ENCODE measurements at places on chromosomes 7 and 10.

DNA sequence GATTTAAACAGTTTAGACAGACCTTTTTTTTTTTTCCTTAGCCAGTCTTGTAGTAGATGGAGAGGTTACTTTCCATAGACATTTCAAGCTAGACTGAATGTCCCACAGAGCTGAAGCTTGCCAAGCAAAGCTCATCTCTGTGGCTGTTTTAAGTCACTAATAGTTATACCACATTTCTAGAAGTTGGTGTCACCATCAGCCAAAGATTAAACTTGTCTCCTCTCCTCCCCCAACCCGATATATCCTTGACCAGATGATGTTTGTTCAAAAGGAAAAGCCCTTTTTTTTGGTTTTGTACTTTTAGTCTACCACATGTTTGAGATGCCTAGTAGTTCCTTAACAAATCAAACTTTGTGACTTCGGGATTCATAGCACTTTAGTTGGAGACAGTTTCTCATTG lies 66.1 kb downstream of the ADD3 start:
- H3K4me3 ChIP-seq = no peak overlapping the region
- H3K36me3 ChIP-seq = no peaks in the 10 kb centered on the region
- H3K27me3 ChIP-seq = no peaks in the 10 kb centered on the region
- DNase-seq = no peak
- no peak overlapping the region for H3K27ac ChIP-seq

DNA sequence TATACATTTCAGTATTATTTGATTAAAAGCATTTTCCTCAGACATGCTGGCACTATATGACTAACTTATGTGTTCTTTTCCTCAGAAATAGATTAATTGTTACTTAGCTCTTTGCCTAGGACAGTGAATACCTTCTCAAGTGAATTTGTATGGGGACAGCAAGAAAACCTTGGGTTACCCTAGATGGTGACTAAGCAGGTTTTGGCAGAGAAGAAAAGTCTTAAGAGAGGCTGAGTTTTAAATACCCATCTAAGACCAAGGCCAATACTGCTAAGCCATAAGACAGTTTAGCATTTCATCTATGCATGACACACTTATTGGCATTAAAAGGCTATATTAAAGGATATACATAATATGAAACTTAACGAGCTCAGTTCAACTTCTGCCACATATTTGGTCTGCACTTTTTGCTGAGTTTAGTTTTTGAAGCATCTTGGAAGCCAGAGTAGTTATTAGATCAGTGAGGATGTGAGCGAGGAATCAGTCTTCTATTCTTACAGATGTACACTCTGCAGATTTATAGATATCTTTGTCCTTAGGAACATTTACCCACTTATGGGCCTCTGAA lies 54.6 kb upstream of the FAM3C start:
- DNase-seq = no peak
- H3K27ac ChIP-seq = no peak overlapping the region
- H3K4me1 ChIP-seq = no peaks in the 10 kb centered on the region
- H3K36me3 ChIP-seq = no peaks in the 10 kb centered on the region

DNA sequence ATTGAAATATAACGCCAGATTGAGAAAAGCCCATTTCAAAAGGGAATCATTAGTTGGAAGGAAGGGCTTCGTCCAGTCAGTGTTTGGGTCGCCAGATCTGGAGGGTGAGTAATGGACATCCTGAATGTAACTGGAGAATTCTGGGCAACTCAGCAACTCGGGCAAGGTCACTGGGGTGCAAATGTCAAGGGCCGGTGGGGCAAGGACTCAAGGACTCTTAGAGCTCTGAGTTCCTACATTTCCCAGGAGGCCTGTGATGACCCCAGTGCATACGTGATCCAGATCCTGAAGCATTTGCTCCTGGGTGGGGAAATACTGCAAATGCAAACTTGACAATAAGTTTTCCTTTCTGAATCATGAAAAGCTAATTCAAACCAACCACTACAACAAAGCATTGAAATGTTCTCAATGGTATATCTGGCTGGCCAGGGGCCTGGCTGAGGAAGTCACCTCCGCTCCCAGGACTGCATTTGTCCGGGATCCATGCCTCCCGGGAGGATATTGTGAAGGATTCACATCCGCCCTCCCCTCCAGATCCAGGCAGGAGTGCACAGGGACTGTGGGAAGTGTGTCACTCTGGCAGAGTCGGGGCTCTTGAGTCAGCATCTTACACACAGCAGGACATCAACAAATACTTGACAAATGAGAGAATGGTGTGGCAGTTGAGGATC lies 164.0 kb downstream of the FANK1 start:
- no peak overlapping the region for H3K27ac ChIP-seq
- no peaks in the 10 kb centered on the region for H3K36me3 ChIP-seq
- no peaks in the 10 kb centered on the region for H3K4me1 ChIP-seq
- no peaks in the 10 kb centered on the region for H3K27me3 ChIP-seq
- DNase-seq = no peak

GRCh38 chr10:71457908-71458307 lies 61.2 kb downstream of the CDH23 start:
- no peak overlapping the region for H3K27ac ChIP-seq
- H3K27me3 ChIP-seq = no peaks in the 10 kb centered on the region
- H3K4me3 ChIP-seq = no peak overlapping the region
- no peaks in the 10 kb centered on the region for H3K36me3 ChIP-seq
- DNase-seq = no peak
- no peaks in the 10 kb centered on the region for H3K4me1 ChIP-seq

GRCh38 chr10:77863446-77863845 lies 63.1 kb downstream of the DLG5 start:
- peaks cover 36% of the 10 kb centered on the region for H3K4me1 ChIP-seq
- H3K27me3 ChIP-seq = no peaks in the 10 kb centered on the region
- DNase-seq = no peak
- no peaks in the 10 kb centered on the region for H3K36me3 ChIP-seq
- H3K27ac ChIP-seq = no peak overlapping the region
- no peak overlapping the region for H3K4me3 ChIP-seq

DNA sequence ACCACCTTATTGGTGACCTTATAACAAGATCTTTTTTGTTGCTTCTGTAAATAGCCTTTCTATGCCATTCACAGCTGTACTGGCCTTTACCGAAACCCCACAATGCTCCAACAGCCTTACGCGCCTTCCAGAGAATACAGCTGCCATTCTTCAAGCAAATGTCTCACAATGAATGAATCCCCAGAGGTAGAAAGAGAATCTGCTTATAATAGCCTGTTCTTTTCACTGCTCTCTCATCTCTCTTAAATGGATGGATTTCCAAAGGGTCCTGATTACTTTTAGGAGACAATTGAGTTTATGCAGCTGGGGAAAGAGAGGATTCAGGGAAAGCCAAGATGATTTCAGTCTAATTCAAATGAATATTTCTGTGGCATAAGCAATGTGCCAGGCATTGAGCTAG lies 183.1 kb upstream of the PDE1C start:
- H3K27ac ChIP-seq = no peak overlapping the region
- H3K4me3 ChIP-seq = no peak overlapping the region
- no peaks in the 10 kb centered on the region for H3K4me1 ChIP-seq
- DNase-seq = no peak

DNA sequence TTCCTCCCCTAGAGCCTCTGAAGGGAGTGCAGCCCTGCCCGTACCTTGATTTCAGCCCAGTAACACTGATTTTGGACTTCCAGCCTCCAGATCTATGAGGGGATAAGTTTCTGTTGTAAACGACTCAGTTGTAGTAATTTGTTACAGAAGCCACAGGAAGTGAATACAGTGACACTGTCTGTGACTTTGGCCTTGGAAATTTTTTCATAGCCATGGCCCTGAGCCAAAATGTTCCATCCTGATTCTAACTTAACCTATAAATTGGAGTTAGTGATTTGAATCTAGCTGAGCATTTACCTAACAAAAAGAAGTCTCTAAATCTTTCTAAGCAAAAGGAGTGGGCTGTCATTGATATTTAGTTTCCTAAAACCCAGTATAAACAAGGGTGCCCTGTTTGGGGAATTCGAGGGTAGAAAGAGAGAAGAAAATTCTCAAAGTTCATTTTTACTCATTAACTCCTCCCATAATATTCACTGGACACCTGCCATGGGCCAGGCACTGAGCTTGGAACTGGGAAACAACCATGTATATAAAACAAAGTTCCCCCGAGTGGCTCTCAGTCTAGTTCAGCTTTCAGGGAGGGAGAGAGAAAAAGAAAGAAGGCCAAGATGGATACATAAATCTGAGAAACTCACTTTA lies 162.3 kb downstream of the SKIDA1 start:
- peaks cover 30% of the 10 kb centered on the region for H3K4me1 ChIP-seq
- no peaks in the 10 kb centered on the region for H3K27me3 ChIP-seq
- DNase-seq = no peak
- H3K36me3 ChIP-seq = no peaks in the 10 kb centered on the region
- H3K27ac ChIP-seq = peak overlapping the region; percentile 84
- H3K4me3 ChIP-seq = no peak overlapping the region

DNA sequence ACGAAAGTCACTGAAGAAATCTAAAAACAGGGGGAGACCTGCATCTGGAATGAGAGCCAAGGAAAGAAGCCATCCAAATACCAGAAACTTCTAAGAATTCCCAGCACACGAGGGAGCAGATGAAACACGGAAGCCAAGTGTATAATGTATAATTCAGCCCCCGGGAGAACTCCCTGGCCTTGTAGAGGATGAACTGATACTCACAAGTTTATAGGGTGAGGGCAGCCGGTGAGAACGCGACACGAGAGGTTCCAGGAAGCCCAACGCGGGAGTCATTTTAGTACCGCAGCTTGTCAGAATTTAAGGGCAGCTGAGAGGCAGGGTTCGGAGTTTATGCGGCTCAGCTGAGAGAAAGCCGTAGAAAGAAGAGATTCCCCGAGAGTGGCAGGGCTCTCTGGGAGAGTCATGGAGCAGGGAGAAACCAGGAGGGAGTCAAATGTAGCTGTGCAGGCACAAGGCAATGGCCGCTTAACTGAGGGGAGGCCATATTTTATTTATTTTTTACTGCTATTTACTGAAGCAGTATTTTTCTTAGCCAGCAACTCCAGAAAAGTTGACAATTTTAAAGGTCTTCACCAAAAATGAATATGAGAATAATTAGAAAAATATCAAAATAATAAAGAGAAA lies 164.0 kb downstream of the NPSR1 start:
- no peak overlapping the region for H3K27ac ChIP-seq
- no peaks in the 10 kb centered on the region for H3K27me3 ChIP-seq
- H3K36me3 ChIP-seq = no peaks in the 10 kb centered on the region
- no peaks in the 10 kb centered on the region for H3K4me1 ChIP-seq

DNA sequence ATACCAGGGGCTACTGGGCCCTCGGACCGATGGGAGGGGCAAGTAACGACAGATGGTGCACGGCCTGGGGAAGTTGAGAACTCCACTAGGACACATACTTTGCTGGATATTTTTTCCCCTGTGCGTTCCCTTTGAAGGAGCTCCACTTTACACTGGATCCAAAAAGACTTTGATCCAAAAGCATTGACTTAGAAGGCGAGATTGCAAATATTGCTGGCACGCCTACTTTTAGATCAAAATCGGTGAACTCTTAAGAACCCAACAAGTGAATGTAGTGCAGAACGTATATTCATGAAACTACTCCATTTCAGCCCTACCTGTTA lies 436 bp upstream of the SLC25A13 start:
- peaks cover 23% of the 10 kb centered on the region for H3K4me1 ChIP-seq
- H3K27ac ChIP-seq = 0 out of 2 replicates have a peak overlapping the region, but pooled peaks have one; percentile 4
- DNase-seq = no peak
- H3K27me3 ChIP-seq = no peaks in the 10 kb centered on the region

DNA sequence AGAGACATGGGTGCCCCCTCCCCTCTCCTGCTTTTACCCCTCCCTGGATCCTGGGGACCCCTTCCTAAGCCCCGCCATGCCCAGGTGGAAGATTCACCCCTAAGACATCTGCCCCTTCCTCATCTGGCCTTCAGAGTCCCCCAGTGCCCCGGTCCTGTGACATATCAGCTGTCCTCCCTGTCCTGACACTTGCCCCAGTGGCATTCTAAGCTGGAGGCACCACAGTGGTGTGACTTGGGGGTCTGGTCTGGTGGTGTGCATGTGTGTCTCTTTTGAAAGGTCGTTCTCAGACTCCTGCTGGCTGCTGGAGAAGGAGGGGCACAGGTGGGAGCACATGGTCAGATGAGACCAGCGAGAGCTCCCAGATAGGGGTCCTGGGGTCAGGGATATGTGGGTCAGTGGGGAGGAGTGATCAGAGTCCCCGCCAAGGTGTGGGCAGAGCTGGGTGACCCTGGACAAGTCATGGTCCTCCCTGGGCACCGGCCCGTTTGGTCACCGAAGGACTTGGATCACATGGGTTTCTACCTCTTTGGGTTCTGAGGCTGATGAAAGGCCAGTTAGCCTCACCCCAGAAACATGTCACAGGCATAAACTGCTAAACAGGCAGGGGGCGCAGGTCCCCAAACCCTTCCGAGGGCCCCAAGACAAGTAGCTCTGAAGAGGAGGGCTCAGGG lies 645 bp upstream of the TFR2 start:
- H3K27me3 ChIP-seq = no peaks in the 10 kb centered on the region
- DNase-seq = no peak
- H3K4me1 ChIP-seq = peaks cover 4% of the 10 kb centered on the region

DNA sequence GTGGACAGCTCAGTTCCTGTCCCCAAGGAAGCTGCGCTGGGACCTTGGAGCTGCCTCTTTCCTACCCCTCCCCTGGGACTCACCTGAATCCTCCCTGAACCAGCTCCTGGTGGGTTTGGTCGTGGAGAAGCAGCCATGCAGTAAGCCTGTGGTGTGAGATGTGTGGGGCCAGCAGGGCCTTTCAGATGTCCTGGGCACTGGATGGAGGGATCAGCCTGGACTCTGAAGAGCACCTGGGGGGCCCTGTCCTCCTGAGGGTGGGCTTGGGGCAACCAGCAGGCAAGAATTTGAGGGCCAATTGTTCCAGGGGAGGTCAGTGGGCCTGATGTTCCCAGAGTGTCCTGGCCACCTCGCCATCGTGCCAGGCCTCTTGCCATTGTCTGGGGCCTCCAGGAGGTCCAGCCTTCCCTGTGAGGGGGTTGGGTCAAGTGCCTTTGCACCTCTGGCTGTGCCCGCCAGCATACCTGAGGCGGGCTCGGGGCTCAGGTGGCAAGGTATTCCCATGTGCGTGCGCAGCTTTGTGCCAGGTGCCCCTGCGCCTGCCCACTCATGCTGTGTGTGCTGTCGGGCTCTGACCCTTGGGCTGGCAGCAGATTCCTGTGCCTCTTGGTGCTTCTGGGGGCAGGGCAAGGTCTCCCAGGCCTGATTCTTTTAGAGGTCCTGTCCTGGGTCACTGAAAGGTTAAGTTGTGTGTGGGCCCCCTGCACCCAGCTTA lies 7.3 kb downstream of the TRIM8 start:
- H3K4me3 ChIP-seq = no peak overlapping the region
- H3K36me3 ChIP-seq = no peaks in the 10 kb centered on the region
- no peaks in the 10 kb centered on the region for H3K27me3 ChIP-seq
- H3K27ac ChIP-seq = no peak overlapping the region
- peaks cover 30% of the 10 kb centered on the region for H3K4me1 ChIP-seq

- no peak overlapping the region for H3K27ac ChIP-seq
- H3K27me3 ChIP-seq = no peaks in the 10 kb centered on the region
Observed at GRCh38 chr10:23412223-23412622, 26.7 kb upstream of the OTUD1 start.

GRCh38 chr7:134724606-134725005 lies 54.8 kb upstream of the CALD1 start:
- peak; percentile 79 for DNase-seq
- H3K27ac ChIP-seq = no peak overlapping the region
- H3K27me3 ChIP-seq = no peaks in the 10 kb centered on the region
- no peak overlapping the region for H3K4me3 ChIP-seq
- no peaks in the 10 kb centered on the region for H3K4me1 ChIP-seq

GRCh38 chr7:149765399-149766121 lies 7.8 kb downstream of the ZNF467 start:
- H3K4me1 ChIP-seq = peaks cover 7% of the 10 kb centered on the region
- H3K27me3 ChIP-seq = peaks cover 100% of the 10 kb centered on the region
- no peak overlapping the region for H3K27ac ChIP-seq
- no peaks in the 10 kb centered on the region for H3K36me3 ChIP-seq
- H3K4me3 ChIP-seq = peak overlapping the region; percentile 62

GRCh38 chr7:44396931-44397545 lies 71.6 kb upstream of the CAMK2B start:
- DNase-seq = no peak
- H3K4me1 ChIP-seq = no peaks in the 10 kb centered on the region
